NCI-H2227 treated with DMSO at 0.1 percent for 48 hours (cell line): ENCODE measurements at places on chromosomes 5 and 9.

DNA sequence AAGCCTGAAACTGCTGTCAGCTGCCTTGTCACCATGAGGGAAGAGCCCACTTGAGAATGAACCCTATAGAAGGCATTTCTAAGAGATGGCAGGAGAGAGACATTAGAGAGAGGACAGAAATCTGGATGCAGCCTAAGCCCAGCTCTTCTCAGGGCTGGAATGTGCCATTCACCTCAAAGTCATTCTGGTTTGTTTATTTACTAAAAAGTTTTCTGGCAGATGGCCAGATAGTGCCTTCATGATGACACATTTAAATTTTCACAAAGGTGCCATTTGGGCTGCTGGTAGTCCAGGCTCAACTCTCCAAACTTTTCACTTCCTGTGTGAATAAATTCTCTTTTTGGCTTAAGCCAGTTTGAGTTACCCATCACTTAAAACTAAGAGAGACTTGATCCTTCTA lies 144.6 kb upstream of the ZNF366 start:
- DNase-seq: no peak

- no peak for DNase-seq
Measured at GRCh38 chr5:181281077-181281983, 20.4 kb upstream of the TRIM52 start.

GRCh38 chr9:70607329-70607728 lies 192.9 kb upstream of the KLF9 start:
- DNase-seq: no peak

DNA sequence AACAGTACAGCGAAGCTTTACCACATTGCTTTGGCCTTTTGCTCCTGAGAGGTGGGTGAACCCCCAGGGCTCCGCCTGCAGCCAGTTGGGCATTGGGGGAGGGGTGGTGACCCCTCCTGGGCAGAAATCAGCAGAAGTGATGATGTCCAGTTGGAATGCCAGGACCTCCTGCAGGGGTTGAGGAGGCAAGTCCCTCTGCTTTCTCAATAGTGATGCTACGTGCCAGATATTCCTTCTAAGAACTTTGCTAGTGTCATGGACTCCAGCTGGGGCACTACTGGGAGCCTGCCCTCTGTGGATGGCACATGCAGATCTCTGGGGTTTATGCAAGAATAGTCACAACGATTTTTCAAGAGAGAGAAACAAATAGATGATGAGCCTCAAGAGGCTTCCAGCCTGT lies 95.6 kb downstream of the NDFIP1 start:
- DNase-seq: no peak

DNA sequence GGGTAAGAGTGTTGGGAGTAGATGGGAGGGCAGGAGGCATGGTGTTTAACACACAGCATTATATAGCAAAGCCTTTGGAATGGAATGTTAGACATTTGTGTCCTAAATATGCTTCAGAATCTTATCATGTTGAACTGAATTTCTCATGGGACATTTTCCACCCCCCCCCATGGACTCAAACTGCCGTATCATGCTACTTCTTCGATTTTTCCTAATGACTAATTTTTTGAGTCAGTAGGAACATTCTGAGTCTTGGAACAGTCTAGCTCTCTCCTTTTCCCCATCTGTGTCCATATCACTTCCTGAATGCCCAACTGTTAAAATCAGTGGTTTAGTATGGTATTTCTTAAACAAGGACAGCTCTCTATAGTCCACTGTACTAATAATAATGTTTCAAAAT lies 380.6 kb downstream of the TLE4 start:
- no peak for DNase-seq

DNA sequence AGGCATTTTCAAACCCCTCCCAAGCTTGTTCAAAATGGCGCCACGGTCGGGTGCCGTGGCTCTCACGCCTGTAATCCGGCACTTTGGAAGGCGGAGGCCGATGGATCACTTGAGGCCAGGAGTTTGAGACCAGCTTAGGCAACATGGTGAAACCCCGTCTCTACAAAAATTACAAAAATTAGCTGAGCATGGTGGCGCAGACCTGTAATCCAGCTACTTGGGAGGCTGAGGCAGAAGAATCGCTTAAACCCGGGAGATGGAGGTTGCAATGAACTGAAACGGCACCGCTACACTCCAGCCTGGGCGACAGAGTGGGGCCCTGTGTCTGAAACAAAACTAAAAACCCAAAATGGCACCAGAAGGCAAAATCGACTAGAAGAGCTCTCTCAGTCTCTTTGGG lies 142.0 kb downstream of the MTX3 start:
- DNase-seq: no peak

DNA sequence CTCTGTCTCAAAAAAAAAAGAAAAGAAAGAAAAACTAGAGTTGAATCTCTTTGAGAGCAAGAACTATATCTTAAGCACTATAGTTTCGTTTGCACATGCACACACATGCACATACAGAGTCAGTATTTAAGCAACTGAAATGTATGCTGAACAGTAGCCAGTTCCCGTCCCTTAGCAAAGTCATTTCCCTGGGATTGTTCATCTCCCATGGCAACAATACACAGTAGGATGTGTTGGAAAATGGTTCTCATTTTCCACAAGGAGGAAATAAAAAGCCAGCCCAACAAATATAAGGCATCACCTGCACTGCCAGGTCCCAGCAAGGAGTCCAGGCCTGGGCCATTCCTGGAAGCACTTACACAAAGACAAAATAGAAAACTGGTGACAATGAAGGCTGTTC lies 4.2 kb upstream of the ZNF346 start:
- DNase-seq: no peak
